ENCODE measurements at places on chromosomes 16 and 17. TPM values are rescaled to one million over a fixed set of nuclear protein-coding genes. Genes with fewer than 3 reads are reported as not detected.

- no peak for DNase-seq
These were observed 5.1 kb downstream of the KRT31 start for GRCh38 chr17:41392278-41392677.

- no peak for DNase-seq
These were observed 31.2 kb downstream of the RPA1 start for GRCh38 chr17:1860978-1861377.

DNA sequence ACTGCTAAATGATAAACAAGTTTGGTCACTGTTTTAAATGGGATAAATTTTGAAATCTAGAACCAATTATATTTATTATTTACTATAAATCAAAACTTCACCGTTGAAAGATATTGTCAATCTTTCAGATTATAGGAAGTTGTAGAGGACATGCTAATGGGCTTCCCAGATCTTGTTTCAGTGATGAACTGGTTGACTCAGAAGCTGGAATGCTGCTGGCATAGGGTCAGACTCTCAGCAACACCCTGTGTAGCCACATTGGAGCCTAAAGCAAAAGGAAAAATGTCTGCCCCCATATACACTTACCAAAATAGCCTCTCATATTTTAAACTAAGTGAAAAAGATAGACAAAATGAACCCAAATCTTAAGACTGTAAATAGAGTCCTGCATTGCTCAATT lies 916.9 kb upstream of the SOX9 start:
- DNase-seq: no peak

DNA sequence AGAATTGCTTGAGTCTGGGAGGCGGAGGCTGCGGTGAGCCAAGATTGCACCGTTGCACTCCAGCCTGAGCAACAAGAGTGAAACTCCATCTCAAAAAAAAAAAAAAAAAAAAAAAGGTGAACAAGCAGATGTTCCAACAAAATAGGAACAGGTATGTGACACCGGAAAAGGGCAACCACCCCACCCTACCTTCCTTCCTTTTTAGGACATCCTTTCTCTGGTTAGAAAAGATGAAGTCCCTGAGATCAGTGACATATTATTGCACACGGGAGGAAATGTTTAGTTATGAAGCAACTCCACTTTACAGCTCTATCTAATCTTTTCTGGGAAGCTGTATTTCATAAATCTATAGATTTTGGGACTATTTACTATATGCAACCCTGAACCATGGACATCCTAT lies 114.2 kb upstream of the MON1B start:
- DNase-seq: no peak

DNA sequence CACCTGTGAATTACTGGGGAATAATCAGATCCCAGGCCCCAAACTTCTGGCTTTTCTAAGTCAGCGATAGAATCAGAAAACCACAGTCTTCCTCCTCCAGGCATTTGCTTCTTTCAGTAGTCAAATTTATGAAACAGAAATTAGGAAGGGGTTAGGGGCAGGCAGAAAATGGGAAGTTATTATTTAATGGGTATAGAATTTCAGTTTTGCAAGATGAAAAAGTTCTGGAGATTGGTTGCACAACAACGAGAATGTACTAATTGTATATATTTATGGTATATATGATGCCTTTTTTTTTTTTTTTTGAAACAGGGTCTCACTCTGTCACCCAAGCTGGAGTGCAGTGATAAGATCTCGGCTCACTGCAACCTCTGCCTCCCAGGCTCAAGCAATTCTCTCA lies 23.5 kb downstream of the ORC6 start:
- DNase-seq: no peak

DNA sequence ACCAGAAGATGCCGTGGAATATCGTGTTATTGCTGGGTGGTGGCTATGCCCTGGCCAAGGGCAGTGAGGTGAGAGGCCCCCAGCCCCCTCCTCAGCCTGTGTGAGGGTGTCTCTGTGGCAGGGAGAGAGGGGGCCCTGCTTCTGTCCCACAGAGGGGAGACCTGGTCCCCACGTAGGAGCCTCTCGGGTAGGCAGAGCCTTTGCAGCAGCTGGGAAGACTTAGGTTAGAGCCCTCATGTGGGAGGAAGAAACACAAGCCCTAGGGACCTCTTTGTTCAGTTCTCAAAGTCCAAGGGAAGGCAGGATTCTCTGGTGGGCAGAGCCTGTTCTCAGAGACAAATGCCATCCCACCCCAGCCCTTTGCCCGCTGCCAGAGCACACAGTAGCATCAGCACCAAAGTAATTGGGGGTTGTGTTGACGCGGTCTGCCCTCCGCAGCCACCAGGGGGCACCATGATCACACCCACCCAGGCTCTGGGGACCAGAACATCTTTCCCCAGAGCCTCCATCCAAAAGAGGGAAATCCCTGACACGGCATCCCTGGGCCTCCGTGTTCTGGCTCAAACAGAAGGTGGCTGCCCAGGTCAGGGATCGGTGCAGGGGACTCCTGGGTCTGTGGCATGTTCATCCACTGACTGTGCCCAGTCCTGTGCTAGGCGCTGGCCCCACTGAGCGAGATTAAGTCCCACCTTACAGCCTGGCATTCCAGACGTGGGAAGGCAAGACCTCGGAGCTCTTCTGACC lies 11.5 kb upstream of the FOXN1 start:
- DNase-seq: peak; percentile 65

TOX3 gene
- total RNA-seq: not detected

CYGB gene
- not detected for total RNA-seq
